ENCODE measurements at places on chromosomes 6 and 20.

DNA sequence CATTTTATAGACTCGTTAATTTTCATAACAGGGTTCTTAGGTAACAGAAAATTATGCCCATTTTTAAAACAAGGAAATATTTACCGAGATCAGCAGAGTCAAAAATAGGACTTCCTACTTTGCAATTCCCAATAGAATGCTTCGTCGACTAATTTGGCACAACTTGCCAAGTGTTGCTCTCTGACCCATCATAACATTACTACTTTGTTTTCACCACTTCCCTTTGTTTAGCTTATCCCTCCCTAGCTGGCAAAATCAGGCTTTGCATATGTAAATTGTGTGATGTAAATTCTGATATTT is 914 bp upstream of the RANBP9 start:
- no peak for DNase-seq

DNA sequence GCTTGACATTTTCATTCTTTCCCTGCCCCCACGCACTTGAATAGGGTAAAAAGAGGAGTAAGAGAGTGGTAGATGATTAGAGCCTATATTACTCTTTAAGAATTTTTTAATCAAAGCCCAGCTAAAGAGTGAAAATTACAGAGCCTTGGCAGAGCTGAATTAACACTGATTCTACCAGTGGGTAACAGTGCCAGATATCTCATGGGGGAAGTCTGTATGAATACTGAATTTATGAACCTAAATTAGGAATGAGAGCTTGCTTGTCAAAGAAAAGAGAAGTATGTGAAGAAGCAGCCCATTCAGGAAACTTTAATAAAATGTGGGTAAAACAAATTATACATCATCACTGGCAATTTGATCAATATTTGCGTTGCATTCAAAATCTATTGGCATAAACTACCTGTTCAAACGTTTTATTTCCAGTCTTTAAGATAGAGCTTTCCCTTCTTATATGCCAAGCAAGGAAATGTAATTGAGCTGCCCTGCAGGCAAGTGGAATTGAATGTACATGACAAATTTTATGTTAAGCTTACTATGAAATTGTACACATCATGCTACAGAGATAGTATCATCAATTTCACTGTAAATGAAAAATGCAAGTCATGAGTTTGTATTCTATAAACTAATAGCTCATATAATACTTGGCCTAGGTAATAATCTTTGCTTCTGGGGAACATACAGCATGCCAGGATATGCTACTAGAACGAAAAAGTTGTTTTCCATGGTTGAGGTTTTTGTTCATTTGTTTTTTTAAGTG is 14.5 kb downstream of the SOBP start:
- no peak for DNase-seq

GRCh38 chr6:138597336-138597735 is 98.0 kb upstream of the NHSL1 start:
- no peak for DNase-seq

GRCh38 chr6:139551376-139551775 is 176.9 kb upstream of the CITED2 start:
- DNase-seq: no peak

- DNase-seq: no peak
Observed at GRCh38 chr6:139762587-139763031, 388.2 kb upstream of the CITED2 start.

GRCh38 chr6:90758741-90759140 is 171.9 kb upstream of the MAP3K7 start:
- DNase-seq: no peak

- no peak for DNase-seq
Observed at GRCh38 chr6:163892824-163893561, 478.5 kb downstream of the QKI start.

DNA sequence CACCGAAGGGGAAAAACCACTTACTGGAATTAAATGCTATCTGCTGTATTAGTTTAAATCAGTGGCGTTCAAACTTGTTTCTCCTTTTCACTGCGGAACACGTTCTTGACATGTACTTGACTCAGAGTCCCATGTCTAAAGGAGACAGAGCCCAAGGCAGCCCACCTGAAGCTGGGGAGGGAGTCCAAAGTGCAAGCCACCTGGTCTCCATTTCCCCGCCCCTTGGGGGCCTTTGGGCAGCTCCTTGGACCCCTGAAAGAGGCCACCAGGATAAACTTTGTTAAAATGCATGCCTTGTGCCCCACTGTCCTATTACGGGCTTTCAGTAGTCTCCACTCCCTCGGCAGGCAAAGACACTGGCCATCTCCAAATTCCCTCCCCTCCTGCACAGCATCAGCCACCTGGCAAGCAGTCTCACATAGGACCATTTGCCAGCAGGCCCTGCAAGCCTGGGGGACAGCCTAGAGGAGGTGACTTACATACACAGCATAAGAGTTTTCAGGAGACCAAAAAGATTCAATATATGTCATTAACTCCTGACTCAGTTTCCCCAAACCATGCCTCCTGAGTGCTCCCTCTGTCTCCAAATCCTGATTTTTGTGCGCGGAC is 6.7 kb downstream of the PCK1 start:
- no peak for DNase-seq

GRCh38 chr20:19828232-19828631 is 70.2 kb downstream of the RIN2 start:
- DNase-seq: no peak

DNA sequence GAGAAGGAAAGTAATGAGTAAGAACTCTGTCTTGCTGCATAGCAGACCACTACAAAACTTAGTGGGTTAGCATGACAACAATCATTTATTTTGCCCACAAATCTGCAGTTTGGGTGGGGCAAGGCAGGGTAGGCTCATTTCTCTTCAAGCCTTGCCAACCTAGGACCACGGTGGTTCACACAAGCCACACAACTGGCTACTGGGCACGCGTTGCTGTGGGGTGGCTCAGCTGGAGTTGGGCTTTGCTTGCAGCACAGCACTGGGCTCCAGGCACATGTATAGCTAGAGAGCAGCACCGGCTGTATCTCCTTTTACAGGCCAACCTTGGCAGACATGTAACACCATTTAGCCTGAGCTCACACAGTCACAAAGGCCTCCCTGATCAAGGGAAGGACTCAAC is 4.6 kb upstream of the NXT1 start:
- DNase-seq: no peak

- DNase-seq: no peak
Observed at GRCh38 chr20:52577696-52578095, 386.1 kb upstream of the ZFP64 start.

- no peak for DNase-seq
Observed at GRCh38 chr6:135318738-135319469, 137.8 kb downstream of the MYB start.

DNA sequence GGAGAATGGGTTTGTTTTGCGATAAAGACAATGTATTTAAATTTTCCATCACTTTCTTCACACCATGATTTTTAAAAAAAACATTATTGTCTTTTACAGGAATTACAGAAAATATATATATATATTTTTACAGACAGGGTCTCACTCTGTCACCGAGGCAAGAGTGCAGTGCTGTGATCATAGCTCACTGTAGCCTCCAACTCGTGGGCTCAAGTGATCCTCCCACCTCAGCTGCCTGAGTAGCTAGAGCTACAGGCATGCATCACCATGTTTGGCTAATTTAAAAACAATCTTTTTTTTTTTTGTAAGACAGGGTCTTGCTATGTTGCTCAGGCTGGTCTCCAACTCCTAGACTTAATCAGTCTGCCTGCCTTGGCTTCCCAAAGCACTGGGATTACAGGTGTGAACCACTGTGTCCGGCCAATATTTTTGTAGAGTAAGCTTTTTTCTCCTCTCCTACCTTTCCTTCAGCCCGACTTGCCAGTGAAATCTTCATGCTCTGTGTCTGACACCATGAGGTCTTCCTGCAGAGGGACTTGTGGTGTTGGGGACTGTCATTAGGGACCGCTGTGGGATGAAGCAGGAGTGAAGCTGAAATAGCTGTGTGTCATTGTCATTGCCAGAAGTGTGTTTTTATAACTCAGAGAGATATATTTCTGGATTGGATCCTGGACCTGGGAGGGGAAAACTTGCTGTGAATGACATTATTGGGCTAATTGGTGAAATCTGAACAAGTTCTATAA is 13.2 kb downstream of the DSP start:
- DNase-seq: no peak

DNA sequence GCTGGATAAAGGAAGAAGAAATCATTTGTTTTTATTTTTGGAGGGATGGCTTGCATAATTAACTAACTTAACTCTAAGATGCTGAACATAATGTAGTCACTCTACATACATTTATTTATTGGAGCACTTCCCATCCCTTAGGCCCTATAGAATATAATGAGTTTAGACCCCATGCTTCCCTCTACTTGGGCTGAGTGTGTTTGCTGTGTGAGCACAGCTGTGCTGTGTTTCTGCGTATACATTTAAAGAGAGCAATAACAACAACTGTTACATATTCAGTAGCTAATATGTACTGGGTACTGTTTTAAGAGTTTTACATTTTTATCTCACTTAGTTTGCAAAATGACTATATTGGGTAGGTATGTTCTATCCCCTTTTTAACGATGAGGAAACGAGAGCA is 736.6 kb upstream of the NRSN1 start:
- DNase-seq: no peak

- DNase-seq: no peak
Observed at GRCh38 chr20:19288636-19289035, 76.2 kb downstream of the SLC24A3 start.

GRCh38 chr6:75098709-75099108 is 107.1 kb downstream of the COL12A1 start:
- peak; percentile 93 for DNase-seq

DNA sequence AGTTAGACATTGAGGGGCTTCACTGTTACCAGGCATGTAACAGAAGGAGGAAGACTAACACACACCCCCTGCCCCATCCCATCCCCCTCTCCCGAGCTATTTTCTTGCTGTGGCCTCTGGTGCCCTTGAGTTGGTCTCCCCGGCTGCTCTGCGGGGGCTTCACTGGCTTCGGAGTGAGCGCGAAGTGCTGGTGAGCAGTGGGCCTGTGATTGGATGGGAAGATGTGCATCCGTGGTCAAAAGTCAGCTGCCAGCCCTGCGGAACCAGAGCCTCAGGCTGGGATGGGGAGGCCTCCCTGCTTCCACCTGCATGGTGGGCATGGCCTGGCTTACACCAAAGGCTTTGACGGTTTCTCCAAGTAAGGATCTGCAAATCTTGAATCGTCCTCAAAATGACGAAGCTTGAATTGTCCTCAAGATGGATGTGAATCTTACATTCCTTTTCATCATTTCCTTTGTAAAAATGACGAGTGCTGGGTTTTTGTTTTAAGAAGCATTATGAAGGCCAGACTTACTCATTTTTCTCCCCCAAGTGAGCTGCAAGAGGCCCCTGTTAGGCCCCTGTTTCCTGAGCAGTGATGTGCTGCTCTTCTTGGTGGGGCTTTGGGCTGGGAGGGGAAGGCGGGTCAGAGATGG is 23.7 kb downstream of the SPATA2 start:
- no peak for DNase-seq

GRCh38 chr20:8293750-8294149 is 161.7 kb downstream of the PLCB1 start:
- no peak for DNase-seq

DNA sequence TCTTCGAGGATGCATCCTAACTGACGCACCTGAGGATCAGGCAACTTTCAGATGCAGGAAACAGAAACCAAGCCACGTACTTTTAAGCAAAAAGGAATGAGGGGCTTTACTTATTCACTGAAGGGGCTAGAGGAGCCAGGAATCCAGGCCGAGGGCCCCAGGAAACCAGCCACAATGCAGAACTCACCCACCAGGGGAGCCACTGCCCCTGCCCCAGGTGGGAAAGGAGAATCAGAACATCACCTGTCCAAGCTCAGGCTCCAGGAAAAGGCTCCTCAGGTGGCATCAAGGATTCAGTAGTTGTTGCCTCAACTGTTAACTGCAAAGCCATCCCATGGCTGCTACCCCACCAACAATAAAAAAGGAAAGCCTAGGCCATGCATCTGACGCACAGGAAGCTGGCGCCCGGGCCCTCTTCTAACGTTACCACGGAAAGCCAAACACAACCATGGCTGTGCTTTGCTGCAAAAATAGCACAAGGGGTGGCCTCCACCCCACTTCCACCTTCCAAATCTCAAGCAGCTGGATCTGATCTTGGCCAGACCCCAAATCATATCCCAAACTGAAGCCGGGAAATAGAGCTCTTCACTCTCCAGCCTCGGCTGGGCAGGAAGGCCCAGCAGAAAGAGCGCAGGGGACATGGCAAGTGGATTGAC is 121.0 kb downstream of the PREX1 start:
- DNase-seq: no peak

- no peak for DNase-seq
Observed at GRCh38 chr20:58668901-58669286, 17.8 kb downstream of the STX16 start.

GRCh38 chr20:64258071-64258823 is 2.7 kb downstream of the PCMTD2 start:
- no peak for DNase-seq

- DNase-seq: no peak
Observed at GRCh38 chr6:28769626-28770402, 154.0 kb downstream of the TRIM27 start.

- DNase-seq: no peak
Observed at GRCh38 chr6:50637267-50637666, 76.1 kb upstream of the TFAP2D start.

DNA sequence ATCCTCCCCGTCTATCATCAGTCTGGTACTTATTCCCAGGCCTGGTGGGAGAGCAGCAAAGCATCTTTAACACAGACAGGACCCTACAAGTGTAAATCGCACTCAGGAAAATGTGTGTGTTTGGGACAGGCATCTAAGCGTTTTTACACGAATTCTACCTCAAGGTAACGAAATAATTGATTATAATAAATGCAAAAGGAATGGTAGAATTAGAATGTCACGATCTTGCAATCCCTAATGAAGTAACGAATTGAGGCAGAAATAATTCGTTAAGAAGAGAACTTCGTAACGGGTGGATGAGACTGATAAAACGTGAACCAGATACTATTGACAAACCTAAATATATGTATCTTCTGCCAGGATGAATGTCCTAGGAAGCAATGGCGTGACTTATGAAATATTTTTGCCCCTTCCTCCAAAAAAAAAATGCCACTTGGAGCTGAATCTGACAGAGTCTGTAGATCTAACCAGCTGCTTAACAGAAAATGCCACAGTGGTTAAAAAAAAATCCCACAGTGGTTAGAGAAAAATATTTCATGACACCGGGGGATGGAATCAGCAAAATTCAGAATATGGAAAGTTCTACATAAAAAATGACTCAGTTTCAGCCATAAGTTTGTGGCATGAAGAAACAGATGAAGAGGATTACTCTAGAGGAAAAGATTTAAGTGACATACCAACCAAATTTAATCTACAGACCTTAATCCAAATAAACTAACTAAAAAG is 68.7 kb downstream of the F13A1 start:
- DNase-seq: no peak

GRCh38 chr6:6395581-6396197 is 75.2 kb upstream of the F13A1 start:
- no peak for DNase-seq

Data from non-pigmented ciliary epithelial cell (primary cell).